ENCODE measurements at places on chromosomes 16 and 17.

DNA sequence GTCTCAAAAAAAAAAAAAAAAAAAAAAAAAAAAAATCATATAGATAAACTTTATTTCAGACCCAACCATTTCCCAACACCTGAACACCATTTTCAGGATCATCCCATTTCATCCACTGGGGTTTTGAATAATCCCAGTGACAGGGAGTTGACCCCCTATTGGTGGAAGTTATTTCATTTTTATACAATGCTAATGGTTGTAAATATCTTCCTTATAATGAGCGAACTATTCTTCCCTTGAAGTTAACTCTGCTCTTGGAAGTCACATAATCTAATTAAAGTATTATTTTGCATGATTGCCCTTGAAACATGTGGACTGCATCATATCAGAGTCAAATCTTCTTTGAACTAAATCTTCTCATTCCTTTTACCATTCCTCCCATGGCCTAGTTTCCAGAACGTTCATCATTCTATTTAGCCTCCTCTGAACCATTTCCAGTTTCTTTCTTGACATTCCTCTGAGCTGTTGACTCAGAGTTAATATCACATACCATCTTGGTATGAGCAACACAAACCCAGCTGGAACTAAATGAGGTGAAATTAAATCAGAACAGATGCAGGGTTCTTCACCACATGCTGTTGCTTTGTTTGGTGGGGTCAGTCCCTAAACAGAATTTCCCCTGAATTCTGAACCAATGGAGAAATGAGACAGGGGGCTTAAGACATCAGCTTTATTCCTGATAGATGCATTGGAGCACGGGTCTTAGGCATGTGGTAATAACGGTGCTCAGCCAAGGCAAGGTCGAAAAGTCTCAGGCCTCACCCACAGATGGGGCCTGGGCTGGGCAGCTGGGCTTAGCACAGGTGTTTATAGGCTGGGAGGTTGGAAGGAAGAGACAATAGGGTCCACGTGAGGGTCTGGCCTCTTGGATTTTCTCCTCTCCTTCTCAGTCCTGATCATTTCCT lies 8.9 kb downstream of the HSD17B2 start:
- no peak for DNase-seq

GRCh38 chr17:34493917-34494316 lies 85.5 kb upstream of the TMEM132E start:
- no peak for DNase-seq

DNA sequence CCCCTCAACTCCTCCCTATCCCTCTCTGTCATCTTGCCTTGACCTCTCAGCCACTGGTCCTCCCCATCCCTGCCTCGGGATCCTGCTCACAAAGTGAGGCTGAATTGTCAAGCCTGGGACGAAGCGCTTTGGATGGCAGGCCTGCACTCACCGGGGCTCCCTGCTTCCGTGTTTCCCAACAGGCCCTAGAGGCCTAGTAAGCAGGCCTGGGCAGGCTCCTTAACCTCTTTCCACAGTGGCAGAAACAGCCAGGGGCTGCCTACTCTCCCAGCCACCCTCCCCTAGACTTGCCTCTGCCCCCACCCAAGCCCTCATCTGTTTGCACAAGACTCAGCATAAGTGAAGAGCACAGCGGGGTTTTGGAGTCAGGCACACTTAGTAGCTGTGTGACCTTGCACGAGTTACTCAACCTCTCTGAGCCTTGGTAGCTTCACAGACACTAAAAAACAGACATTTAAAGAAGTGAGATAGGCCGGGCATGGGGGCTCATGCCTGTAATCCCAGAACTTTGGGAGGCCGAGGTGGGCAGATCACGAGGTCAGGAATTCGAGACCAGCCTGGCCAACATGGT lies 5.0 kb upstream of the FADS6 start:
- DNase-seq = no peak

- no peak for DNase-seq
Observed at GRCh38 chr17:8277317-8277716, 11.2 kb upstream of the RANGRF start.

DNA sequence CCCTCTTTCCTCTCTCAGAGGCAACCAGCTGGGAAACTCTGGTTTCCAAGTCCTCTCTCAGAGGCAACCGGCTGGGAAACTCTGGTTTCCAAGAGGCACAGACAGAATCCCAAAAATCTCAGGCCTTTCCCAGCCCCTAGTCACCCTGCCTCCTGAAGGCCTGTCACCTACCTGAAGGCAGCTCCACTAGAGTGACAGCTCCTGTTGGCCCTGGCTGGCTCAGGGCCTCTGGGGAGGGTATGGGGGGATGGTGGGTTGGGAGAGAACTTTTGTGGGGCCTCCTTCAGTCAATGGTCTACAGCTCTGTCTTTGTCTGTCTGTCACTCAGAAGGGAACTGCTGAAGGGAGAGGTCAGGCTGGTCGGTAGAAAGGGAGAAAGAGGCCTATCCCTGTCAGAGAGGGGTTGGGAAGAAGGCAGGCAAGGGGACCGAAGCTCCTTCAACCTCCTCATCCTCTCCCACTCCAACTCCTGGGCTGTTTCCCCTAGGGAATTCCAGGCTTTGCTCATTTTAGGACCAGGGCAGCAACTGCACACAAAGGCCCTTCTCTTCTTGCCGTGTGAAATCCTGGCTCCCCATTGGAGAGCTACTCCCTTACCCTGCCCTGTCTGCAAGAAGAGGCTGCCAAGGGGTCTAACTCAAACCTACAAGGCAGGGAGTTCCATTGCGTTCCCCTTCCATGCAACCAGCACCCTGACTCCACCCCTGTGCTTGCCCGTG lies 23.6 kb downstream of the COPZ2 start:
- no peak for DNase-seq

DNA sequence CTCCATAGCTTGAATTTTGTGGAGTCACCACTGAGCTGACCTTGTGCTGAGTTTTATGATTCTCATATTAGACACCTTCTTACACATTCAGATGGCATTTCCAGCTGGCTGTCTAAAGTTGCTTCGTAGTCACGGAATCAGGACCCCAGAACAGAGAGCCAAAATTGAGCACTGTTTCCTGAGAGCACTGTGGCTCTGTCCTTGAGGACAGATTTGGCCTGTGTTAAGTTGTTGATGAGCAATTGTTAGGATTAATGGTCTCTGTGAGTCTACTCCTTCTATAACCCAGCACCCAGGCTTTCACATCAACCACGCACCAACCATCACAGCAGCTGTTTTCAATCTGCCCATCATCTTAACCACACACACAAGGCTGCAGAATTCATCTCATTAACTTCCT lies 277.5 kb upstream of the HSBP1 start:
- no peak for DNase-seq

All from activated CD4-positive, alpha-beta T cell treated with anti-CD3 and anti-CD28 coated beads, Interleukin-2, amount 50 U/mL, for 24 hours (primary cell).